Activated T-helper 2 cell treated with anti-CD3 and anti-CD28 coated beads, Interferon-gamma antibody, Interleukin-2, Interleukin-4, amounts not matched to agents 10 μg/mL and 5 μg/mL and 100 μg/mL, durations not matched to agents 14 hours and 24 hours and 36 hours (primary cell): ENCODE measurements at places on chromosomes 6 and 20.

- H3K36me3 ChIP-seq = no peaks in the 10 kb centered on the region
- peaks cover 30% of the 10 kb centered on the region for H3K4me1 ChIP-seq
- peak overlapping the region; percentile 83 for H3K4me3 ChIP-seq
- peak overlapping the region; percentile 67 for H3K27ac ChIP-seq
- peak; percentile 60 for DNase-seq
Observed at GRCh38 chr20:10672624-10673127, 1.1 kb downstream of the JAG1 start.

DNA sequence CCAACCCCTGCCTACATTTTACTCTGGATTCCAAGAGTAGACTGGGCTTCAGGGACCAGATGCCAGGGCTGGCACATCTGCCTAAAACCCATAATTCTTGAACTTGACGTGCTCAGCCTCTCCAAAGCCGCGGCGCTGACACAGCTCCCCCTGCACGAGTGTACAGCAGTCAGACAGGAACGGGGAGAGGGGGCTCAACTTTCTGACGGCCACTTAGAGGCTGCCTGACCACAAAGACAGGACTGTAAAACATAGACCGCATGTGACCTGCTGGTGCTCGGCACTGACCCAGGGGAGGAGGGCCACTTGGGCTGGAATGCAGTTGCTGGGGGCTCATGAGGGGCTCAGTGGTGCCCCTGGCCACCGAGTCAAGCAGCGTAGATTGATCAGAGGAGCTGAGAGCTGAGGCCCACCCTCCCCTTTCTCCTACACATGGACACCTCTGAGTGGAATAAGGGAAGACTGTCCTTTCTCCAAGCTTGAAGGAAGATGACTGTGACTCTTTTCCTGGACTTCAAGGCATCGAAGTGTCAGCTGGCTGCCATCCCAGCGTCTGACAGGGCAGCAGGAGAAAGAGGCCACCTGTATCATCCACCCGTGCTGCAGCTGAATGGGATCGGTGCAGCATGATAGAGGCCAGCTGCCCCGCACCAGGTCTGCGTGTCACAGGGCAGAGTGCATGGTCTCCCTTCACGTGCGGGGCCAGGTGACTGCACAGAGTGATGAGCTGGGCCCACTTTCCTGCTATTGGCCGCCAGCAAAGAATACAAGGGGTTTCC lies 171.3 kb upstream of the AGPAT4 start:
- no peaks in the 10 kb centered on the region for H3K4me1 ChIP-seq
- H3K27me3 ChIP-seq = peaks cover 2% of the 10 kb centered on the region
- H3K4me3 ChIP-seq = no peak overlapping the region
- no peaks in the 10 kb centered on the region for H3K36me3 ChIP-seq
- DNase-seq = no peak

DNA sequence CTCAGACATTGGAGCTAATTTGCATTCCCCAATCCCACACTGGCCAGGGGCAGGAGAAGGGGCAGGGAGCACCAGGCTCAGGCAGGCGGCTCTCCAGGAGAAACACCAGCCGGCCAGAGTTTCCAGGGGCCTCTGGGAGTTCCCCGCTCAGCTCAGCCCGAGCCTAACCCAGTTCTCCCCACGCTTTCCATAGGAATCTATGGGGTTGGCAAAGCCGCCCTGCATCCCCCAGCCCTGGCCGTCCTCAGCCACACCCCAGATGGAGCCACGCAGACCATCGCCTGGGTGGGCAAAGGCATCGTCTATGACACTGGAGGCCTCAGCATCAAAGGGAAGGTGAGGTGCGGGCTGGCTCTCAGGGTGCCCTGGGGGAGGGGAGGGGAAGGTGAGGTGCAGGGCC lies 8.2 kb downstream of the NPEPL1 start:
- H3K27me3 ChIP-seq = no peaks in the 10 kb centered on the region
- peak overlapping the region; percentile 90 for H3K27ac ChIP-seq
- no peak for DNase-seq

DNA sequence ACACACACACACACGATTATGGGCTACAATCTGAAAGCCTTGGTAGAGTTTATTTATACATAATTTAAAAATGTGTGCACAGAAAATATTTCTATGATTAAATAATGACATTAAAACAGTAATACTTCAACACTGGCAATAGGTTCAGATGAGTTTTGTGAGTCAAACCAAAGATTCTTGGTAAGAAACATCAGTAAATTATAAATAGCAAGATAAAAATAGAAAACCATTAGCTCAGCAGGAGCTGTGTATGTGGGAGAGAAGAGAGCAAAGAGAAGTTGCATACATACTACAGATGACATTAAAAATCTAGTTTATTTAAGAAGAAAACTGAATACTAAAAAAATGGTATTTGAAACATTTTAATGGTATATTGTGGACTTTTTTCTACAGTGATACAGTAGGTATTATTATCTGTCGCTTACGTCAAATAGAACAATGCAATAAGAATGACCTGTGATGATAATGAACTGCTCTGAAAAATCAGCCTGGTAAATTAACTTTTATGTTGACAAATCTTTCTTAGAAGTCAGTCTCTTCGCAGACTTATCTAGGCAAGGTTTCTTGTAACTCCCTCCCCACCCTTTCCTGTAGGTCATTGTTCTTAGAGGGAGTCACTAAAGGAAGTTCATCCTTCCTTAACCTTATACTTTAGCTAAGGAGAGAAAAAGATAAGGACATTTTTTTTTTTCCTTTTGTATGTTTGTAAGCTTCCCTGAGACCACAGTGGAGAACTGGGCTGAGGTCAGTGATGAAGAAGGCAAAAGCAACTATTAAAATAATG lies 149.3 kb downstream of the GJA1 start:
- H3K4me1 ChIP-seq = no peaks in the 10 kb centered on the region
- no peak overlapping the region for H3K27ac ChIP-seq
- H3K36me3 ChIP-seq = no peaks in the 10 kb centered on the region

GRCh38 chr6:144873623-144874378 lies 588.7 kb downstream of the UTRN start:
- H3K27me3 ChIP-seq = peaks cover 28% of the 10 kb centered on the region
- no peaks in the 10 kb centered on the region for H3K4me1 ChIP-seq
- H3K27ac ChIP-seq = no peak overlapping the region
- no peak for DNase-seq
- no peaks in the 10 kb centered on the region for H3K36me3 ChIP-seq
- no peak overlapping the region for H3K4me3 ChIP-seq

DNA sequence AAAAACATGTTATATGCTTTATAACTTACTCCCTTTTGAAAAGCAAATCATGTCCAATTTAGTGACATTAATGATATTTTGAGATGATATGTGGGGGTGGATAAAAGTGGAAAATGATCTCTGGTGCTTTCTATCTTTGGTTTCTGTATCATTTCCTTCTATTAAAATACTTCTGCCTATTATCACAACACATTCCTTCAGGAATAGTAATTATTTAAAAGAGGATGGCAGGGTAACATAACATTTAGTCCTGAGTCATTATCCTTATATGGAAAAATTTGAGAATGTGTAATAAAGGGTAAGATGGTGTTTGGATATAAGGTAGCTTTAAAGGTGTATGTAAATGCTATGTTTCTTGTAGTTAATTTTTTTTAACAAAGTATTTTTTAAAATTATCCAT lies 657.7 kb downstream of the PHF3 start:
- no peaks in the 10 kb centered on the region for H3K27me3 ChIP-seq
- no peak for DNase-seq
- H3K27ac ChIP-seq = no peak overlapping the region
- H3K4me1 ChIP-seq = no peaks in the 10 kb centered on the region
- H3K36me3 ChIP-seq = no peaks in the 10 kb centered on the region

DNA sequence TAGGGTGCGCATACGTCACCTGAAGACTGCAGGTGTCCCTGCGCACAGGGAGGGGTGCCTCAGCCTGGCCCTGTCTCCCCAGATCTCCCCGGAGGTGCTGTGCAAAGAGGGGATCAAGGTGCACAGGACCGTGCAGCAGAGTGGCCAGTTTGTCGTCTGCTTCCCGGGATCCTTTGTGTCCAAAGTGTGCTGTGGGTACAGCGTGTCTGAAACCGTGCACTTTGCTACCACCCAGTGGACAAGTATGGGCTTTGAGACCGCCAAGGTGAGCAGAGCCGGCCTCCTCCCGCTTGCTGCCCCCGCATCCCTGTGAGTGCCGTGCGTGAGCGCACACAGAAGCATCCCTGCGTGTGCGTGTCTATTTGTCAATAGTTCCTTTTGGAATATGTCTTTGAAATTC lies 150.7 kb downstream of the DTNBP1 start:
- H3K27ac ChIP-seq = no peak overlapping the region
- peaks cover 79% of the 10 kb centered on the region for H3K36me3 ChIP-seq
- no peak for DNase-seq
- H3K27me3 ChIP-seq = no peaks in the 10 kb centered on the region

GRCh38 chr20:36825385-36826104 lies 50.4 kb upstream of the TLDC2 start:
- peaks cover 15% of the 10 kb centered on the region for H3K4me1 ChIP-seq
- no peaks in the 10 kb centered on the region for H3K36me3 ChIP-seq

DNA sequence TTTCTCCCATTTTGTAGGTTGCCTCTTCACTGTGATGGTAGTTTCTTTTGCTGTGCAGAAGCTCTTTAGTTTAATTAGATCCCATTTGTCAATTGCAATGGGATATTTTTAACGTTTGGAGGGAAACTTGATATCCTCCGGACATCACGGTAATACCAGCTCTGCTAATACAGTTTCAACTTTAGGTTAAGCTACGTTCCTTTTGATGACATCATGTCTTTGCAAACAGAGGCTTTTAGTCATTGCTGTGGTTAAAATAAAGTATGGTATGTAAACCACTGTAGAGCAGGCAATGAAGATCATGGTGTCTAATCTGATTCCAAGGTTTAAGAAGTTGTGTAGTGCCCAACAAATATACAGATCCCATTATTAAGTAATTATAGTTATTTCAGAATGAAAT lies 168.0 kb upstream of the CHD6 start:
- no peak for DNase-seq
- no peaks in the 10 kb centered on the region for H3K4me1 ChIP-seq
- no peaks in the 10 kb centered on the region for H3K36me3 ChIP-seq
- H3K27ac ChIP-seq = no peak overlapping the region
- H3K4me3 ChIP-seq = no peak overlapping the region

DNA sequence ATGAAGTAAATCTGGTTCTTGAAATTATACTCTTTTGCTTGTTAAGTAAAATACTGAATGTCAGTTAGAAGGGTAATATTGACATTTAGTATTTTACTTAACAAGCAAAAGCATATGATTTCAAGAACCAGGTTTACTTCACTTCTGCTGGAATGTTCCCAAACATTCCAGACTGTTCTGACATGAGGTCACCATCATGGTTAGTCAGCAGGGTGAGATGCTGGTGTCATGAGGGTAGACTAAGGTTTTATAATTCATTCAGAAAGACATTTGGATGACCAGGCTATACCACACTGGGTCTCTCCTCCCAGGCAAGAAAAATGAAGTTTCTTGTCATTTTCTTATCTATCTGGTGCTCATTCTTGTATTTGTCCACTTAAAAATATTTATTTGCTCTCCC lies 414.4 kb upstream of the MMS22L start:
- H3K27ac ChIP-seq = no peak overlapping the region
- no peaks in the 10 kb centered on the region for H3K27me3 ChIP-seq
- no peaks in the 10 kb centered on the region for H3K4me1 ChIP-seq
- H3K36me3 ChIP-seq = no peaks in the 10 kb centered on the region

DNA sequence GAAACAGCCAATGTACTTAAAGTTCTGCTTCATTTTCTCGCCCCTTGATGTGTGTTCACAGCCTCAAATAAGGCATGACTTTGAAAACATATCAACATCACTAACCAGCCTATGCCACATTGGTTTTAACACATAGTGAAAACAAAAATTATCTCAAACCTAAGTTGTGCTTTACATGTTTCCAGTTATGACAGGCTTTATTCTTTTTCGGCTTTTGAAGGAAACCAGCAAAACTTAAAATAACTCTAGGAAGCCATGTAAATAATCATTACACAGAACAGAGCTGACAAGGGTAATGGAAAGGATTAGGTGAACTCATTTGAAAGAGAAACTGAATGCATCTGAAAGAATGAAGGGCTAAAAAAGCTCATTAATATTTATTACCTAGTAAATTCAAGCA lies 42.1 kb downstream of the BMP5 start:
- H3K27me3 ChIP-seq = no peaks in the 10 kb centered on the region
- H3K36me3 ChIP-seq = no peaks in the 10 kb centered on the region
- H3K4me3 ChIP-seq = no peak overlapping the region
- H3K4me1 ChIP-seq = no peaks in the 10 kb centered on the region
- DNase-seq = no peak
- no peak overlapping the region for H3K27ac ChIP-seq

DNA sequence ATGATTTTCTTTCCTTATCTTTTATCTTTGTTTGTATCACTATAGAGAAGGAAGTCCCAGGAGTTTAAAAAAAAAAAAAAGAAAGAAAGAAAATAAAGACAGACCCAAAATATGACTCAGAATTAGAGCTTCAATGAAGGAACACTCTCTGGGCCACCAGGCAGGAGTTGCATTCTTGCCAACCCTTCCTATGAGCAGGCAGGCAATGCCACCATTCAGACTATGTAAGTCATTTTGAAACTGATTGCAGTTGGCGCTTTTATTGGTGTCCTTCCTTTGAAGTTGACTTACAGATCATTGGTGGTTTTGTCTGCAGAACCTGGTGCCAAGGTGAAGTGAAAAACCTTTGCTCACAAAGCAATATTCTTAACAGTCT lies 50.3 kb downstream of the MYB start:
- no peaks in the 10 kb centered on the region for H3K27me3 ChIP-seq
- peak; percentile 18 for DNase-seq
- peak overlapping the region; percentile 12 for H3K27ac ChIP-seq
- H3K36me3 ChIP-seq = no peaks in the 10 kb centered on the region

DNA sequence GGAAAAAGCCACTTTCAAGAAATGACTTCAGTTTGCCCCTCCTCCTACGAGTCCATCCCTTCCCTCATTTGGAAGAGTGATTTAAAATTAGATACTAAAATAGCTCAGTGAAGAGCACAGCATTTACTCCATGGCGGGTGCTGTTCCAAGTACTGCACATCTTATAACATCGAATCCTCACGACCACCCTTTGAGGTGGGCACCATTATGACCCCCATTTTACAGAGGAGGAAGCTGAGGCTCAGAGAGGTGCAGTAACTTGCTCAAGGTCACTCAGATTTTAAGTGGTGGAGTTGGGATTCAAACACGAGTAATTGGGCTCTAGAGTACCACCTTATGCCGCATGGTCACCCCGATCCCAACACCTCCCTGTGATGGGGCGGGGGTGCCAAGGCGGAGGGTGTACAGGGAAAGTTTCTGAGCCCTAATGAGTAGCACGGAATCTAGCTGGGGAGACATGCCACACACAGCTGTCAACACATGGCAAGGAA lies 25.5 kb downstream of the TTBK1 start:
- peaks cover 35% of the 10 kb centered on the region for H3K27me3 ChIP-seq
- no peaks in the 10 kb centered on the region for H3K36me3 ChIP-seq
- no peak overlapping the region for H3K27ac ChIP-seq
- peaks cover 4% of the 10 kb centered on the region for H3K4me1 ChIP-seq
- DNase-seq = no peak

DNA sequence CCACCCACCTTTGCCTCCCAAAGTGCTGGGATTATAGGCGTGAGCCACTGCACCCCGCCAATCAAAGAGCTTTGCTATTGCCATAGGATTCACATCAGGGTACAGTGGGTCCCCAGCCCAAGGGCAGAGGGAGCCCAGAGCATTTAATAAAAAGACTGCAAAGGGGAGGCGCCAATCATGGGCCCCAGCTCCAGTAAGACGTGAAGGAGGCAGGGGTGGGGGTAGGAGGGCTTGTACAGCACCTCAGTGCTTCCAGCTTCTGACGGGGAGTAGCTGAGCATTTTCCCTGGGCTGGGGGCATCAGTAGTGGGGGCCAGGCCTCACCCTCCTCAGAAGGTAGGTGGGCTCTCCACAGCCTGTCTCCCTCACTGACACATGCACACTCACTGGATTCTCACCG lies 1.5 kb downstream of the ADA start:
- H3K36me3 ChIP-seq = peaks cover 16% of the 10 kb centered on the region
- peaks cover 4% of the 10 kb centered on the region for H3K27me3 ChIP-seq
- no peak for DNase-seq
- H3K4me1 ChIP-seq = peaks cover 53% of the 10 kb centered on the region
